ENCODE measurements at places on chromosomes 3 and 15.

GRCh38 chr3:114111060-114111770, 54.7 kb downstream of the QTRT2 start:
- no peak for DNase-seq

GRCh38 chr15:81945014-81945615, 100.7 kb downstream of the MEX3B start:
- DNase-seq, result no peak

DNA sequence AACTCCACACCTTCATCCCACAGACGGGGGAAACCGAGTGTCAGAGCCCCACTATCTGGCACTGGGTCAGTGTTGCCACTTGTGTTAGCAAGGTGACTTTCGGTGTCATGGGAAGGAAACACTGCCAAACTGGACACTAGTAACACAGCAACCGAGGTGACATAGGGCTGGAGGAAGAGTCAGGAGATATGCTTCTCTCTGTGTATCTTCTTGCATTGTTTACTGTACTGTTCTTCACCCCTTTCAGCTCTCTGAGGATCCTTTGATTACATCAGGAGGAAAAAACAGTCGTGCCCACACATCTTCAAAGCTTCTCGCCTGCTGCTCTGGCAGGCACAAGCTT, 109.4 kb upstream of the RAD18 start:
- DNase-seq, result no peak

- no peak for DNase-seq
Observed at GRCh38 chr3:187520027-187520945, 149.9 kb downstream of the SST start.

Data from stimulated activated CD4-positive, alpha-beta T cell treated with anti-CD3 and anti-CD28 coated beads, Interleukin-15, amount 100 ng/mL, for 1 hour (primary cell).